ENCODE measurements at places on chromosomes 13 and 19.

DNA sequence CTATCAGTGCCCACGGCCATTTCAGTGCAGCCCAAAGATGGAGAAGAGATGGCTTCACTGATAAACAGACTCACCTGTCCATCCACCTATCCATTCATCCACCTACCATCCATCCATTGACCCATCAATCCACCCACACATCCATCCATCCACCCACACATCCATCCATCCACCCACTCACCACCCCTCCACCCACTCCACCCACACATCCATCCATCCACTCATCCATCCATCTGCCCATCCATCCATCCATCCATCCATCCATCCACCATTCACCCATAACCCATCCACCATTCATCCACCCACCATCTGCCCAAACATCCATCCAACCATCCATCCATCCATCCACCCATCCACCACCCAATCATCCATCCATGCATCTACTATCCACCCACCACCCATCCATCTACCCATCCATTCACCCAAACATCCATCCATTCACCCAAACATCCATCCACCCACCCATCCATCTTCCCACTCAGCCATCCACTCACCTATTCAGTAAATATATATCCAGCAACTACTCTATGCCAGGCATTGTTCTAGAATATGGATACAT is 31.6 kb upstream of the ZNRF4 start:
- DNase-seq = no peak

DNA sequence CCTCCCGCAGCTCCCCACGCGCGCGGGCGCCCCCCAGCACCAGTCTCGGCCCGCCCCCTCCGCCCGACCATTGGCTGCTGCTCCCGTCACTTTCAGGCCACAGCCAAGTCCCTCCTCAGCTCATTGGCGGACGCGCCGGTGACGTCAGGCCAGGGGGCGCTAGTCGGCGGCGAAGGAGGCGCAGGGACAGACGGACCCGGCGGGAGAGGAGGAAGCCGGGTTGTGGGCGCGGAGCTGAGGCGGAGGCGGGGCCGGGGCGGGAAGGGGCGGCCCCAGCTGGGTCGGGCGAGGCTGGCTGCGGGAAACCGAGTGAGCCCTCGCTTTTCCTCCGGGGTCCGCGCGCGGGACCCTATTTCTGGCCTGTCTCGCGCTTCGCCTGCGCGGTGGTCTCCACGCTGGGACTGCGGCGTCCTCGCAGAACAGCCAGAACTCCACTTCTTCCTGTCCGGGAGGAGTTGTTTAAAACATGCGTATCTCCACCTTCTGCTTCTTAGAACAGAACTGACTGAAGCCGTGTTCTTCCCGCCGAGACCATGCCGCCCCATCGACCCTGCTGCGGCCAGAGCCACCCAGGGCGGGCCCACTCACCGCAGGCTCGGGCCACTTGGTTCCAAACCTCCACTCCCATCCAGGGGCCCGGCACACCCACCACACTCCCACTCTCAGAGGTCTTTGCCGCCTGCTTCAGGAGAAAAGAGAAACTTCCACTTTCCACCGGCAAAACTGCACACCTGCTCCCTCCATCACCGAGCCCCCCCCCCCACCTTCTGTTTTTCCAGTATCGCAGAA is 471 bp upstream of the TMTC4 start:
- DNase-seq = peak; percentile 91

GRCh38 chr19:31499281-31500196 is 150.3 kb upstream of the TSHZ3 start:
- DNase-seq = no peak

DNA sequence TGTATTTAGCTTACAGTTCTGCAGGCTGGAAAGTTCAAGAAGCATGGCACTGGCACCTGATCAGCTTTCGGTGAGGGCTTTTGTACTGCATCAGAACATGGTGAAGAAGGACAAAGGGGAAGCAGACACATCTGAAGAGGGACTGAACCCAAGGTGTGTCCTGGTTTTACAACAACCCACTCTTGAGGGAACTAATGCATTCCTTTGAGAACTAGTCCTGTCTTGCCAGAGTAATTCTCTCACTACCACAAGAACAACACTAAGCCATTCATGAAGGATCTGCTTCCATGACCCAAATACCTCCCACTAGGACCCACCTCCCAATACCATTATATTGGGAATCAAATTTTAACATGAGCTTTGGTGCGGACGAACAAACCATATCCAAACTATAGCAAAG is 93.6 kb downstream of the RFC3 start:
- no peak for DNase-seq

DNA sequence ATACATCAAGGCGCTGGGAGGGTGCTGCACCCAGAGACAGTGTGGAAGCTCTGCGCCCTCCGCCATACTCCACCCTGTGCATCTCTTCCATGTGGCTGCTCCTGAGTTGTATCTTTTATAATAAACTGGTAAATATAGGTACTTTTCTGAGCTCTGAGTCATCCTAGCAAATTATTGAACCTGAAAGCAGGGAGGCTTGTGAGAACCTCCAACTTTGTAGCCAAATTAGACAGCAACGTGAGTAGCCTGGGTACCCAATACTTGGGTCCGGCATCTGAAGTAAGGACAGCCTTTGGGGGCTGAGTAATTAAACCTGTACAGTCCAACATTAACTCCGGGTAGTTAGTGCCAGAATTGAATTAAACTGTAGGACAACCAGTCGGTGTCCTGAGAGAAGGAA is 57.4 kb downstream of the RUBCNL start:
- DNase-seq = no peak

DNA sequence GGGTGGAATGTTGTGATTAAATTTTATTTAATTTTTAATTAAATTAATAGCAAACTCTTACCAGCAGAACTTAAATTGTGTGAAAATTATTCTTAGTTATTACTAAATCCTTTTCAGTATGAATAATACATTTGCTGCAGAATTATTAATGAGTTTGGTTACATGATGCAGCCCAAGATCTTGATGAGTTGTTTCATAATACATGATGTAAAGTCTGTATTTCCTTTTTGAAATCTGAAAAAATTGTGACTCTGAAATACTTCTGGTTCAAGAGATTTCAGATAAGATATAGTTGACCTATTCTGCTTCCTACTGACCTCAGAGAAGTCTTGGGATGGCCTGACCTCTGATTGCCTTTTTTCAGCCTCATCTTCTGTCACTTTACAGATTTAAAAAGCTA is 11.1 kb downstream of the SAE1 start:
- no peak for DNase-seq

GRCh38 chr13:44271473-44271872 is 102.2 kb upstream of the SERP2 start:
- no peak for DNase-seq

DNA sequence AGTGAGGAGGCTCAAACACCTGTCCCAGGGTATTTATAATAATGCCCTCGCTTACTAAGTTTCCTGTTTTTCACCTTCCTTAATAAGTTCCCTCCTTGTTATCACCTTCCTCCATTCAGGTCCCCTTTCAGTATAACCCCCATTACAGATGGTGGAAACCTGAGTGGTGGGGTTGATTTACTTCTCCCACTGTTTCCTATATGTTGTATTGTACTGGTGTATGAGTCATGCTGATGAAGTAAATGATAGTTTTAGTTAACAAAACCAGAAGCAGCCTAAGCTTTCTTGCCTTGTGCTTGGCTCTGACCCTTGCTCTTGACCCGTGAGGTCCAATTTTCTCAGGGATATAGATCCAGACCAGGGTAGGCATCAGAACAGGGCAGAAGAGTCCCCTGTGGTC is 22.3 kb upstream of the TNFSF11 start:
- DNase-seq = no peak
